NCI-H1048 (cell line): ENCODE measurements at places on chromosomes 2 and 18.

DNA sequence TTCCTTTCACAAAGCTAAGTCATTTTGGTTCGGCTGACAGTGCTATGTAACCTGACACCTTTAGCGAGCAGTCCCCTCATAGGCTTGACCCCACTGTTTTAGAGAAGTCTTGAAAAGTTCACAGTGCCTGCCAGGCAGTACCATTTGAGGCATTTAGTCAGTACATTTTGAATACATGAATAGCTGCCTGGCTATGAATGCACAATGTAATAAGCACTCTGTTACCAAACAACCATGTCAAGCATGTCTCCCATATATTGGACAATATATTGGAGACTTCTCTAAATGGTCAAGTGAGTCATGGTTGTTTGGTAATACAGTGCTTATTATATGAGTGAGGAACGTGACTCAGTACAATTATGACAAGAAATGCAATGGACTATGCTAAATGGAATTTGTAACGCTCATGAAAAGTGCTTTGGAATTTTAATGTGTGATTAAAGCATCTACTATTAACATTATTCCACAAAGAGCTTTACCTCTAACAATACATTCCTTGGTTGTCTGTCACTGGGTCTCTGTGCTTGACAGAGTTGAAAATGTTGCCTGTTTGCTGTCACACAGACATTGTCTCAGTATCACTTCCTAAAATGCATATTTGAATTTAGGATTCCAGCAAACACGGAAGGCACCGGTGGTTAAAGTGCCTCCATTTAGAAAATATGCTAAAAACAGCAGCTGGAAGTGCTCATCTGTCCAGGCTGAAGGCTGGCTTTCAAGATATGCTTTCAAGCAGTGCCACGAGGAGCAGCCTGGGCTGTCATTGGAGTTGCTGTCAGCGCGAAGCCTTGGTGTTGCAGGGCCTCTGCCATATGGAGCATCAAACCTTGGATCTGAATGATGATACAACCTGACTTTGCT is 458.6 kb downstream of the FBXO15 start:
- no peak for DNase-seq

- DNase-seq: no peak
These were observed 1.6 kb downstream of the PDCD1 start for GRCh38 chr2:241857041-241857541.

DNA sequence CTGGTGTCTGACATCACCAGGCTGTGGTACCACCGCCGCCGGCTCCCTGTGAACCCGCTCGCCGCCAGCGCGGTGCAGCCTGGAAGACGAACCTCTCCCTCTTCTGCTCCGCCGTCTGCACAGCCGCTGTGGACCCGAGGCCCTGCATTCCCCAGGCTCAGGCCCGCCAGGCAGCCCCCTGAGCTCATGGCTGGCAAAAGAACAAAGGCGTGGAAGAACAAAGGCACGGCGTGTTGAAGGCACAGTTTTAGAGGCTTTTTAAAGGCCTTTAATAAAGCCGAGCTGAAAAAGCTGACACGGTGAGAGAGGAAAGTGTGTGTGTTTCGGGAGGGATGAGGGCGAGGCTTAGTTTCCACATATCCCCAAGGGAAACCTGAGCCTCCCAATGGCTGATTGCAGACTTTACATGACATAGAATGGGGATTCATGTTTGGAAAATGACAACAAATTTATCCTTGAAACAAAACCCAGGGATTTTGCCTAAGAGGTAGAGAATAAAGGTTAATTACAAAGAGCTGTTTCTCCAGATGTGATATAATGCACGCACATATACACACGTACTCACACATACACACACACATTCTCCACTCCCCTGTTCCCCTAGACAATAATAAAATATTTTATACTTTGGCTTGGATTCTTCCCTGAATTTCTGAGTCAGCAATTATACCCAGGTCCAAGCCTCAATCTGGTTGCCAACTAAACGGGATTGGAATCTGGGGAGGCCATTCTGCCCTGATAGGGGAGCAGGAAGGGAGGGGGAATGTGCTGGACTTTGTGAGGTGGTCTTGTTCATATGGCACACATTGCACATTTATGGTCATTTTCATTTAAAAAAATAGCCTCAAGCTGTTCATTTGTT is 39.7 kb downstream of the RFX8 start:
- no peak for DNase-seq

DNA sequence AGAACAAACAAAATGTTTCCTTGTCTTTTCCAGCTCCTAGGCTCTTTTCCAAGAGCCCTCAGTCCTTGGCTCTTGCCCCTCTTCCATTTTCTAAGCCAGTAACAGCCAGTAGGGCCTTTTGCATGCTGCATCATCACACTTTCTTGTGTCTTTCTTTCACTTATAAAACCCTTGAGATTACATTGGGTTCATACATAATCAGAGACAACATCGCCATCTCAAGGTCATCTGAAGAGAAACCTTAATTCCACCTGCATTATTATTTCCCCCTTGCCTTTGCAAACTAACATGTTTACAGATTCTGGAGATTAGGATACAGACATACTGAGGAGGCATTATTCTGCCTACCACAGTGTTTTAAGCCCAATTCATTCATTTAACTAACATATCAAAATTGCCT is 697.3 kb downstream of the TRIB2 start:
- no peak for DNase-seq

- DNase-seq: no peak
These were observed 204.5 kb downstream of the ARL4C start for GRCh38 chr2:234292205-234292961.

DNA sequence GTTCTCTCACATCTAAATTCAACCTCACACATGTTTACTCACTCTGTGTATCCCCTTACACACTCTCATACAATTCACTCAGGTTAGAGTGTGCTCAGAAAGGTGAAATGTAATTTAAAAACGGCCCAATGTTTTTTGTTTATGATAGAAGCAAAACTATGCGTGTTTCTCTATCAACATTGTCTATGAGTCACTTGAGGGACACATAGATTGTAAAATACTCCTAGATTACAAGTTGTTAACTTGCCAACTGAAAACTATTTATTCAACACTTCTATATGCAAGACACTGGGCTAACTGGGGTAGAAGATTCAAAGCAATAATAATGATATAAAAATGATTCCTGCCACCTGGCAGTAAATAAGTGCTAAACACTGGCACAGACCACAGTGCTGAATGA is 24.6 kb downstream of the CCDC195 start:
- DNase-seq: no peak

GRCh38 chr2:71882949-71883472 is 264.7 kb downstream of the CYP26B1 start:
- no peak for DNase-seq

DNA sequence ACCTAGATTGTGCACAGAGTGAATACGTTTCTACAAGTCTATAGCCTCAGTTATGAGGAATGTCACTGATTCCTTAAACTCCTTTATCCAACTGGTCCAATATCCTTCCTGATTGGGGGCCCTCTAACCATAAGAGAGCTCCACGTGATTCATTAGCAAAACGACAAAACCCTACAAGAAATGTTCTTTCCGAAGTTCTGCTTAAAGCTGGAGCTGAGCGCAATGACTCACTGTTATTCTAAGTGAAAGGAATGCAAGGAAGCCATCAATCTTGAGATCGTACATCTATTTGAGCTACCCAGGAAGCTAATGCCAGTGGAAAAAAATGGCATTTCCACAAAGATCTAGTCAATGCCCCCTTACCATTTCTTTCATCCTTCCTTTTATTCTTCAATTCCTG is 354.9 kb upstream of the CDH20 start:
- no peak for DNase-seq
